ENCODE measurements at places on chromosomes 11 and 22.

DNA sequence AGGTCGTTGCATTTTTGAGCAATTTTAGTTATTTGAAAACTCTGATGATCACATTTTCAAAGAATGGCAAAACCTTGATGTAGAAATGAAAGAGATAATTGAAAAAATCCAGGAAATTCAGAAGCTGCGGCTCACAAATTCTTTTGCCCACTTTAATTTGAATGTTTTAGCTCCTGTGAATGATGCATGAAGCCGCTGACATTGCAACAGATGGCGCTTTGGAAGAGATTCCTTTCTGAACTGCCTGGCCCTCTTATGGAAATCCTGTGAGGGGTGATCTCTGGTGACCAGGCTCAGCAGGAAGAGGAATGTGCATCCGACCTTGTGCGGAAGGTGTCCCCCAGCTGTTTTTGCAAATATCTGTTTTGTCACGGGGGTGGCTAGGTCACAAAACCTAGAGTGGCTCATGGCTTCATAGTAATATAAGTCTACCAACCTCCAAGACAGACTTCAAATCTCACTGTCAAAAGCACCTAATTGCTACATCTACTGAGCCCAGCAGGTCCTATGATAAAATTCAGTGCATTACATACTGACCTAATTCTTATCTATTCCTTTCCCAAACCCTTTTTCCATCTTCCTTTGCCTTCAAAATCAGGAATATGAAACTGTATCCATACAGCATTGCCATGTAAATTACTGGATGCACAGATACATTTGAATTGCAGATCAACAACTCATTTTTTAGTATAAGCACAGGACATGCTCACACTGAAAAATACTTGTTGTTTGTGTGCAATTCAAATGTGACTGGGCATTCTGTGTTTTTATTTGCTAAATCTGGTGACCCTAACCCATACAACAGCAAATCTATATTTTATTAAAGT, 412.7 kb downstream of the ETS1 start:
- no peak for DNase-seq

- no peak for DNase-seq
Measured at GRCh38 chr11:79025622-79026021, 415.2 kb downstream of the TENM4 start.

DNA sequence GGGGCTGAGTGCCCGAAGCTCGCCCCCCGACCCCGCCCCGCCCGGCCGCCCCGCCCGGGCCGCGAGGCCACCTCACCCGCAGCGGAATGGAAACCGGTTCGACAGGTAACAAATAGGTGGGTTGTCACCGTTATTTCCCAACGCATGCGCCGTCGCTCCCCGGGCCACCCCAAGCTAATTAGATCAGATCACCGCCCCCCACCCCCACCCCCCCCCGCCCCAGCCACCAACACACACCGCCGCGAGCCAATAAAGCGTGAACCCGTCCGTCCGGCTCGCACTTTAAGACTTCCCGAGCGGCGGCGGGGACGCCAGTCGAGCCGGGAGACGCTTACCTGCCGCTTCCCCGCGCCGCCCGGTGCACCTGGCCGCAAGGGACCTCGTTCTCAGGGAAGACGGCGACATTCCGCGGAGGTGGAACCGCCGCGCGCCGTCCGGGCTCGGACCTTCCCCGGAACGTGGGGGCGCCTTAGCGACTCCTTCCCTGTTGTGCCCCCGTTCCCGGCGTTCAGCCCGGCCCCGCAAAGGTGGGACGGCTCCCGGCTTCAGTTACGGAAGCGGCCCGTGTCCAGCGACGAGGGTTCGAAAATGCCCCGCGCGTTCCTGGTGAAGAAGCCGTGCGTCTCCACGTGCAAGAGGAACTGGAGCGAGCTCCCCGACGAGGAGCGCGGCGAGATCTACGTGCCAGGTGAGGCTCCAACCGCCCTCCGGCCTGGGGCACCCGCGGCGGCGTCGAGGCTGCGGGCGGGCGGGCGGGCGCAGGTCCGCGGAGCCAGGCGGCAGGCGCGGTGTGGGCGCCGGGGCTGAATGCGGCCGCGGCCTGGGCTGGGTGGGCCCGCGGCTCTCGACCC, at the start of gene OVOL1:
Gene OVOL1, plus strand, starts transcription at position 278 of the 851 bp plus-strand sequence. Its CDS starts 311 bp downstream, at position 589.
- DNase-seq = no peak

DNA sequence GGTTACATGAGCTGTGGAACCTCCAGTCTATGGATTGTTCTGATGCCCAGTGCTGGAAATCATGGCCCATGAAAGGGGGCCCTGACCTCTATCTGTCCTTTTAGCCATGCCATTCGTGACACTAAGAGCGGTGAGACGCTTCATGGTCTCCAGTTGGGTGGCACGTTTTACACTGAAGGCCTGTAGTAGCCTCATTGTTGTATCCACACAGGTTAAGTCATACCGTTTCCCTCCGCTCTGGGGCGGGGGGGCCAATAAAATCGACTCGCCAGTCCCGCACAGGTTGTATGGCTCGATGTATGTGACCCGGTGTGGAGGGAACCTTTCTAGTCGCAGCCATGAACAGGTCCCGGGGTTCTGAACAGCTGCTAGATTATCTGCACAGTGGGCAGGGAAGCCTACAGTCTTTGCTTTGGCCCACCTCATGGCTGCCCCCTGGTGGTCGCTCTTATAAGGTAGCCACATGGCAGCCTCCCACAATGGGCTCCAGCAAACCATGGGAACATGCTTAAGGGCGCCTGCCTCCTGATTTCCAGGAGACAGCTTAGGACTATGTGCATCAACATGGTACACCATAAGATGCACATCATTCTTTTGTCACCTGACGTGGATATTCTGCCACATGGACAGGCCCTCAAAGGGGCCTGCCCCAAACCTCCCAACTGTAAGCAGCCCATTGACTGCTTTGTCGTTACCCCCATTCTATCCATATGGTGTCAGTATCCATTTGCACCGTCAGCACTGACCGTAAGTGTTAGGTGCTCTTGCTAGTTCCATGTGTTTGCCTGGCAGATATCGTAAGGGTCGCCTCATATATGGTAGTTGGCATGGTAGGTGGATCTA, 19.7 kb upstream of the APOL3 start:
- DNase-seq = peak; percentile 72

DNA sequence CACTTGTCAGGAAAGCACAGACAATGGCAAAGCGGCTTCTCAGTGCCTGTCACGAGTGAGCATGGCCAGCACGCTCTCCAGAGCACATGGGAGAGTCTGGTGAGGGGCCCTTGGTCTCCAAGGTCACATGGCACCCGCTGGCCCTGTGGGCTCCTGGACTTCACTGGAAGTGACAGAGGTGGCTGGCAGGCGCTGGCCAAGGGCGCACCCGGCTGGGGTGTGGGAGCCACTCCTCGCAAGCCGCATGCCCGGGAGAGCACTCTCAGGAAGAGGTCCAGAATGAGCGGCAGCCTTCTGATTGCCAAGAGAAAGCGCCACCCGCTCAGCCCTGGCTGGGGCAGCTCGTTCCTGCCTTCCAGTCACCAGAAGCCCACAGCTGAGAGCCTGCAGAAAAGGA, 17.1 kb upstream of the MOB2 start:
- no peak for DNase-seq

- DNase-seq = peak; percentile 36
Measured at GRCh38 chr11:20158597-20159257, 1.5 kb downstream of the DBX1 start.

GRCh38 chr22:40147388-40148176, 30.1 kb upstream of the TNRC6B start:
- no peak for DNase-seq

GRCh38 chr11:12598330-12599256, 75.6 kb upstream of the TEAD1 start:
- DNase-seq = peak; percentile 18

DNA sequence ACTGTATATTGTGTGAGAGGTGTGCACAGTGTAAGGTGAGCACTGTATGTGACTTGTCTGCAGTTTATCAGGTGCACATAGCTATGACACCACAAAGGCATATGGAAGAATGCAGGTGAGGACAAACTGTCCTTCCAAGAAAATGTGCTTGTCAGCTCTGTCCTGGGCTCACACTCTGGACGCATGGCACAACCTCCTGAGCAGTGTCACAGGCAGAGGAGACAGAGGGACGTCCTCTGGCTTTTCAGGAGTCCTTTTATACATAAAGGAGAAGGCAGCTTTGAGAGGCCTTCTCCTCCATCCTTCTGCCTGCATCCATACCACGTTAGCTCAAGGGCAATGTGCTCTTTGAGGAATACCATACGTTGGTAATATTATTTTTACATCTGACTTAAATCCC, 7.5 kb upstream of the MYOD1 start:
- no peak for DNase-seq

GRCh38 chr11:12066056-12066798, 44.2 kb upstream of the MICAL2 start:
- DNase-seq = no peak

- DNase-seq = no peak
Measured at GRCh38 chr11:78812513-78813293, 238.0 kb upstream of the NARS2 start.

GRCh38 chr11:93652679-93653078, 8.8 kb upstream of the CEP295 start:
- DNase-seq = no peak

DNA sequence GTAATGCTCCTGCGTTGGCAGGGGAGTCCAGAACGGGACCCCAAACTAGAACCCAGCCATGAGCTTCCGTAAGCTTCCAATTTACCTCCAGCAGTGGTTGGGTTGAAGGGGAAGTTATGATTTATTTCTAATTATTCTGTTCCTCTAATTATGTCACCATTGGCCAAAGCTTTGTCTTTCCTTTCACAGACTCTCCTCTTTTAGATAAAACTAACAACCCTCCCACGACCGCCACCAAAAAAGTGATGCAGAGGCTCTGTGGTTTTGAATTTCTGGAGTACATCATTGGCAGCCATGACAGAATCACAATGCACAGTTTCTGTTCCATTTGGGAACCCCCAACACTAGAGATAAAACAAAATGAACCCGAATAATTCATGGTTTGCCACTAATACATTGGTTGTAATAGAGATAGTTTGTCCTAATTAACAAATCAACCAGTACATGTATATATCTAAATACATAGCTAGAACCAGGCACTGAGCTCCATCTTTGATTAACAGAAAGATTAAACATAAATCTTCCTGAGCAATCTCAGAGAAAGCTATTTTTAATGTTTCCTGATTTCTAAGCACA, 64.3 kb downstream of the ETS1 start:
- no peak for DNase-seq

- no peak for DNase-seq
Measured at GRCh38 chr22:32691101-32691500, 110.4 kb upstream of the TIMP3 start.
